ENCODE measurements at places on chromosomes 13 and 19.
A peak's percentile ranks its signal among the peaks of the same experiment; 100 is the strongest.

- DNase-seq, result no peak
These were observed 8.9 kb downstream of the KHSRP start for GRCh38 chr19:6415591-6416190.

- no peak for DNase-seq
These were observed 574.0 kb downstream of the EFNB2 start for GRCh38 chr13:105961438-105961837.

- no peak for DNase-seq
These were observed 6.7 kb upstream of the FCGBP start for GRCh38 chr19:39941151-39941550.

DNA sequence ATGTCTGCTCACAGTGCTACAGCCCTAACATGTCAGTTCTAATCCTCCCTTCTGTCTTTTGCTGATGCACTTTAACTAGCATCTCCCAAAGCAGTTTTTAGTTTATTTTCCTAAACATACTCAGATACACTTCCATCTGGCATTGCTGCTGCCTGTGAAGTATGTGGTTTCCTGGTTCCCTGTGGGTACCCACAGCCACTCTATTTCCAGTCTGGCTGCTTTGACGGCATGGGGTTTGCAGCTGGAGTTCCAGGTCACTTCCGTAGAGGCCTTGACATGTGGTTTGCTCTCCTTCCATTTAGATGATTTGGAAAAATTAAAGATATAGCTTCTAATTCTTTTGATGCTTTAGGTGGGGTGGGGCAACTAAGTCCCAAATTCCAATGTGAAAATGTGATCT is 375.5 kb downstream of the PCDH20 start:
- no peak for DNase-seq

- no peak for DNase-seq
These were observed 15.0 kb upstream of the DHRS12 start for GRCh38 chr13:51818781-51819511.

DNA sequence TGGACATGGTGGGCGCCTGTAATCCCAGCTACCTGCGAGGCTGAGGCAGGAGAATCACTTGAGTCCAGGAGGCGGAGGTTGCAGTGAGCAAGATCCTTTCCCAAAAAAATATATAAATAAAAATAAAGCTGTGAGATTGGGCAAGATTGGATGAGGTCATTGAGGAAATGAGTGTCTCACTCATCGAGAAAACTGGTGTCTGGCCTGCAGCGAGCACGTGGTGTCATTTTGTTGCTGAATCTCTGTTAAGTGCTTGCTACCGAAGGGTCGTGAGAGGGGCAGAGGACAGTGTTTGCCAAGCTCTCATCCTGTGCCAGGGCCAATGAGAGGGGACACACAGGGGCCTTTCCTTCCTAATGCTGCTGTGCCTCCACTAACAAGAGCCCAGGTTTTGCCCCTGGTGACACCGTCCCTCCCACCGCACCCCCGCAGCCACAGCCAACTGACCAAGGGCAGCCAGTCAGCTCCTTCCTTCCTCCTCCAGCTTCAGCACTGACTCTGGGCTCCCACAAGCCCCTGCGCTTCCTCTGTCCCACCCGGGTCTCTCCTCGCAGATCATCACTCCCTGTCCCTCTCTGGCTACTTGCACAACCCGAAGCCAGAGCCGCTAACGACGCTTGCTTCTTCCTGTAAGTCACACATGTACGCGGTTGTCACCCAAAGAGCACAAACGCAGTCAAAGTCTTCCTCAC is 3.2 kb downstream of the POLD1 start:
- DNase-seq, result no peak

- DNase-seq, result peak; percentile 90
These were observed 480 bp upstream of the KLF16 start for GRCh38 chr19:1863638-1864479.
